Stimulated activated CD8-positive, alpha-beta memory T cell treated with anti-CD3 and anti-CD28 coated beads, Interleukin-4, amount 100 ng/mL, for 4 hours (primary cell): ENCODE measurements at places on chromosomes 7 and 10.

GRCh38 chr10:69957886-69958555 lies 94.6 kb upstream of the MACROH2A2 start:
- no peak for DNase-seq

DNA sequence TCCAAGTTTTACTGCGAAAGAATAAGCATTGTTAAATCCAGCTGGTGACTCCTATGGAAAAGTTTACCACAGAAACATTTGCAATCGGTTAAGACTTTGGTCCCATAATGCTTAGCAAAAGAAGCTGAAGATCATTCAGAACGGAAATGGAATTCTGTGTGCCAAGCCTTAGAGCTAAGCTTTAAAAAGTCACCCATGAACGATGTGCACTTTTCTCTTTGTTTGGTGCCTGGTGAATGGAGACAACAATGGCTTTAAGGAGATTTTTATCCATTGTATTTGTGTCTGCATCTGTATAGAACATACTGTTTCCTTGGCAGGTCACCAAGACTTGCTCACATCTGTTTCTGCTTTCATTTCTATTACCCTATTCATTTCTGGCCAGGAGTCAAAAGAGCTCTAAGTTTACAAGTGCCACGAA lies 26.3 kb upstream of the COL1A2 start:
- DNase-seq = no peak

- no peak for DNase-seq
These were observed 18.8 kb downstream of the DNAJC9 start for GRCh38 chr10:73228247-73228646.

DNA sequence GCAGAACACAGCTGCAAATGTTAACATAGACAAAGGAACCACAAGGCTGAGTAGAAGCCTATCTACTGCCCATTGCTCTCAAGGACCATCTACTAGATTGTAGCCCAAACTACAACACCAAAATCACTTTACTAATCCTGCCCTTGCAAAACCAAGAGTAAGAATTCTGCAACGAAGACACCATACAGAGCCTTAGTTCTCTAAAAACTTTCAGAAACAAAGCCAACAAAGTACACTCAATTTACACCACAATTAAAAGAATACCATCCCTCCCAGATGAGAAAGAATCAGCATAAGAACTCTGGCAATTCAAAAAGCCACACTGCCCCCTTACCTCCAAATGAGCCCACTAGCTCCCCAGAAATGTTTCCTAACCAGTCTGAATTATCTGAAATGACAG lies 294.3 kb downstream of the CTNNA3 start:
- no peak for DNase-seq

- DNase-seq = no peak
These were observed 23.7 kb downstream of the PDZD8 start for GRCh38 chr10:117351558-117351957.

- DNase-seq = no peak
These were observed 108.5 kb downstream of the RAB18 start for GRCh38 chr10:27612551-27613035.

DNA sequence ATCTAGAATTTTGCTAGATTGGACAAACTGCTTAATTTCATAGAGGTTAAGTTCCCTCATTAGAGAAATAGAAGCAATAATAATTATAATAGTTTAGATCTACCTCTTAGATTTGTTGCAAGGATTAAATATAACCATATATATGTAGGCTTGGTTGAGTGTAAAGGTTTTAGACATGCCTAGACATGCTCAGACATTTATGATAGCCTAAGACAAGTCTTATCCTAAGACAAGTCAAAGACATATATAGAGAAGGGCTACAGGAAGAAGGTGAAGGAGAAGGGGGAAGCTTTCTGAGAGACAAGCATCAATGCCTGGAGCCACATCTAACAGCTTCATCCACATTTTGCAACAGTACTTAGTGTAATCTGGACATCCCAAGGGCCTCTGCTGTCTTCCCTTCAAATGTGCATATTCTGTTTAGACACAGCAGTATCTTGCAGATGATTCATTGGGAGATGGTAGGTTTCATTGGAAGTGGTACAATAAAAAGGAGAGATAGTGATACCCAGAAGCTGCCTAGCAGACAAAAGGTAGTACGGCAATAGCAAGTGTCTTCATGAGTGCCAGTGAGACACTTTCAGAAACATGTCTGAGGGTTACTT lies 146.5 kb downstream of the HGF start:
- no peak for DNase-seq

DNA sequence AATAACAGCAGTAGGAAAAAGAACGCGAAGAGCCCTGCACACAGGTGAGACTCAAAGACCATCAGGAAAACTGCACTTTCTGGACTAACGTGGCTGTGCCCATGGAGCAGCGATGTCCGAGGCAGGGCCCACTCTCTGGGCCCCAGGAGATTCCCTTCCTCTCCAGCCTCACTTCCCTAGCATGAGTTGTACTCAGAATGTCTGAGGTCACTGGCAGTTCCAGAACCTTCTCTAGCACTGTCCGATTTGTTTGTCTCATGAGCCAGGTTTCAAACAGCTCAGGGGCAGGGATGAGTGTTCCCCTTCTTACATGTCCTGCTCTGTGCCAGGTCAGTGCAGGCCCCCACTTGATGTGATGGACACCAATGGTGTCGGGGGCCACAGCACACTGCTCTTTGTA lies 484.2 kb downstream of the PTPRN2 start:
- DNase-seq = no peak

DNA sequence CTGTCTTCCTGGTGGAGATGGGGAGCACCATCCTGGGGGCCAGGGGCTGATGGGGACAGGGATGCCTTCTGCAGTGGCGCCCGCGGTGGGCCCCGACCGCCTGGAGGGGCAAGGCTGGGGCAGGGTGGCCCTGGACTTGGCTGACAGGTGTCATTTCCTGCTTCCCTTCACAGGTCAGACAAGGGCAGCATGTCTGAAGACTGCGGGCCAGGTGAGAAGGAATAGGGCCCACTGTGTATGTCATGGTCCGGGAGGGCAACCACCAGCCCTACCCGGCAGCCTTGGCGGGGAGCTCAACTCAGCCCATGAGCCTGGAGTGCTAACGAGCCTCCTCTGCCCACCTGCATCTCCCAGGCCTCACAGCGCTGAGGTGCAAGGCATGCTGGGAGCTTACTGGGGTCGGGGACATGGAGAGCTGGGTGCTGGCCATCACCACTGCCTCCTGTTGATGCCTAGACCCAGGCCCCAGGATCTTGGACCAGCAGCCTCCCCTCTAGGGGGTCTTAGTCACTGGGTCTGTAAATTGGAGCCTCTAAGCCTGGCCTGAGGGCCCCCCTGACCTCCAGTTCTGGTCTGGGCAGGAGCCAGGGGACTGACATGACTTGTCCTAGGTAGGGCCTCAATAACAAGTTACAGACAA lies 28.0 kb upstream of the SRRM3 start:
- no peak for DNase-seq

DNA sequence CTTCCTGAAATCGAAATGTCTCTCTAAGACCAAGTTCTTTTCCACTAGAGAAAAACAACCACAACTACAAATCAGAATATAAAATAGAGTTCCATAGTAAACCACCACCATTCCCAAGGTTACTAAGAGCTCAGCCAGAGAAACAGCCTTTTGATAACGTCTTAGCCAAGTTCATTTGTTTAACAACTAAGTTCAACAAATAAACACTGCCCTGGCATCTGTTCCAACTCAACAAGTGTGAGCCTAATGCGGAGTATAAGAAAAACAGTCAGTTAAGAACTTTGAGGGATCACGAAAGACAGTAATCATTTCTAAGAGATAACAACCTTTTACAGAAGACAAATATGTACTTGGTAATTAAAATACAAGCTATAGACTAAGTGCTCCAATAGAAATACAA lies 77.3 kb downstream of the CALD1 start:
- no peak for DNase-seq

- DNase-seq = no peak
These were observed 259.1 kb downstream of the KLF6 start for GRCh38 chr10:3525832-3526449.

DNA sequence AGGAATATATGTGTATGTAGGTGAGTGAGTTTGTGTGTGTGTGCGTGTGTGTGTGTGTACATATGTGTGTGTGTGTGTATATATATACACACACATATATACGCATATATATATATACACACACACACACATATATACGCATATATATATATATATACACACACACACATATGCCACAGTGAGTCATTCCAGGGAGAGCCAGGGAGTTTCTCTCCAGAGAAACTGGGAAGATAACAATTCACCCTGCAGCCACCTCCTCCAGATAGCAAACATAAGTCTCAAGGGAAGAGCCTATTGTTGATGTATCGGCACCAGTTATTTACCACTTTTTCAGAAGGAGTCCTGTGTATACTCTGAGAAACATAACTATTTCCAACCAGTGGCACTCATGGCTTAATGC lies 102.3 kb upstream of the STK17A start:
- no peak for DNase-seq

DNA sequence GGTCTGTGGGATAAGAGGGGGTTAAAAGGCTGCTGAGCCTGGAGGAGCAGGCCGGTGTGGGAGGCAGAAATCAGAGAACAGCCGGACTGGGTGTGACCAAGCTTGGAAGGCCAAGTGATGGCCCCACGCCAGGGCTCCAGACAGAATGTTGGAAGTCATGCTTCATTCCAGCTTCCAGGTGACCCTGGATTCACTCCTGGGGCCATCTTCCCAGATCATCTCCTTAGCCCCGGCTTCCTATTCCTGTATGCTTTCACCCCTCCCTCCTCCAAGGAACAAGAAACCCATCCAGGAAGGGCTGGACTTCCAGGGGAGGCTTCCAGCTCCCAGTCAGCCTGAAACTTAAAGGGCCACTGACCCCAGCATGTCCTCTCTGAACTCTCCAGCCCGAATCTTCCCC lies 1.0 kb downstream of the INMT start:
- DNase-seq = no peak

DNA sequence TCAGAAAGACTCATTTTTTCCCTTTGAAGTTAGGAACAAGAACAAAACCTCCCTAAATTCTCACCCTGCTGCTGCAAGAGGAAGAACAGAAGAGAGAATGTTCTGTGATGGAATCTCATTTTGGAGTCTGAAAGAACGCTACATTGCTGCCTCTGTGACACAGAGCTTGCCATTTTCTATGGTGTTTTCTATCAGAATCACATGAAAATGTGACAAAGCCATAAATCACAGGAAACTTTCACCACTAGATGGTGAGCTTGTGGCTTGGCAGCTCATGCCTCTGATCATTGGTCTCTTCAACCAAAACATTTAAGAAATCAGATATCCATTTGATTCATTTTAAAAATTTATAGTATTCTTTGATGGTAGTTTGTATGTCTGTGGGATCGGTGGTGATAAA lies 82.9 kb downstream of the CADPS2 start:
- DNase-seq = no peak

DNA sequence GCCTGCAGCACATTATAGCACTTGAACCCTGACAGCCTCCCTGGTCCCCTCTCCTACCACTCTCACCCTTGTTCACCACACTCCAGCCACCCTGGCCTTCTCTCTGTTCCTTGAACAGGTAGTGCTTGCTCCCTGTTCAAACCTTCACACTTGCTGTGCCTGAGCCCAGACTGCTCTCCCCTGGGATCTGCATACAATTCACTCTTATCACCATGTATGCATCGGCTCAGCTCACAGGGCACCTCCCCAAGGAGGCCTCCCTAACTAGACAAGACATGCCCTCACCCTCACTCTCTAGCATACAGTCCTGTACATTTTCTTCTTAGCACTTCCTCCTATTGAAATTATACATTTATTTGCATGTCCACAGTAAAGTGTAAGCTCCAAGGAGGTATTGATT lies 59.3 kb downstream of the FAM13C start:
- no peak for DNase-seq

DNA sequence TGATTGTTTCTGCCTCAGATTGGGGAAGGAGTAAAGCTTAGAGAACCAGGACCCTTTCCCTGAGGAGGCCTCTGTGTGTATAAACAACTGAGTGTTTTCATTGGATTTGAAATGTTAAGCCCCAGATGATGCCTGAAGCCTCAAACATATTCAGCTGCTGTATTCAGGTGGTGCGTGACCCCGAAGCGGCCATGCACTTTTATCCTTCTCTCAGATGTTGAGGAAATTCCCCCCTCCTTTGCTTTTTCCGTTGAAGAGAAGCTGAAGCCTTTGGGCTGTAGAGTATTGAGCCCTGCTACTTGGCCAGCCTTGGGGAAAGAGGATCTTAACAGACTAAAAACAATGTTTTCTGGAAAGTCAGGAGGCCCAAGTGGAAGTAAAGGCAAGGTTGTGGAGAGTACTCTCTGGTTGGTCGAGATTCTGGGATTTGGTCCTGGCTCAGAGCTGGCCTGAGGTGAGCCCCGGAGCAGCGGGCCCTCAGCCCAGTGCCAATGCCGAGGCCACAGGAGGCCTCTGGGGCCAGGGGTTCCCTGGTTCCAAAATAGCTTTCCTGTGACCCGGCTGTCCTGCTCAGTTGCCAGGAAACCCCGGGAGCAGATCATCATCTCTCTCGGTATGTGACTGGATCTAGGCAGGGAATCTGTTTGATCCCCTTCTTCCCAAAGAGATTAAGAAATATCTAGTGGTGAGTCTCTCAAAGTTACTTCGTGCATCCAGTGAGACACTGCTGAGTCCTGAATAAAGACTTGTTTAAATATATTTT lies 22.5 kb downstream of the FKBP6 start:
- no peak for DNase-seq

- no peak for DNase-seq
These were observed 64.7 kb downstream of the BICC1 start for GRCh38 chr10:58577437-58577777.

- no peak for DNase-seq
These were observed 1115.3 kb downstream of the REEP3 start for GRCh38 chr10:64636461-64636860.

GRCh38 chr10:47042780-47043750 lies 131.8 kb downstream of the PTPN20 start:
- no peak for DNase-seq

DNA sequence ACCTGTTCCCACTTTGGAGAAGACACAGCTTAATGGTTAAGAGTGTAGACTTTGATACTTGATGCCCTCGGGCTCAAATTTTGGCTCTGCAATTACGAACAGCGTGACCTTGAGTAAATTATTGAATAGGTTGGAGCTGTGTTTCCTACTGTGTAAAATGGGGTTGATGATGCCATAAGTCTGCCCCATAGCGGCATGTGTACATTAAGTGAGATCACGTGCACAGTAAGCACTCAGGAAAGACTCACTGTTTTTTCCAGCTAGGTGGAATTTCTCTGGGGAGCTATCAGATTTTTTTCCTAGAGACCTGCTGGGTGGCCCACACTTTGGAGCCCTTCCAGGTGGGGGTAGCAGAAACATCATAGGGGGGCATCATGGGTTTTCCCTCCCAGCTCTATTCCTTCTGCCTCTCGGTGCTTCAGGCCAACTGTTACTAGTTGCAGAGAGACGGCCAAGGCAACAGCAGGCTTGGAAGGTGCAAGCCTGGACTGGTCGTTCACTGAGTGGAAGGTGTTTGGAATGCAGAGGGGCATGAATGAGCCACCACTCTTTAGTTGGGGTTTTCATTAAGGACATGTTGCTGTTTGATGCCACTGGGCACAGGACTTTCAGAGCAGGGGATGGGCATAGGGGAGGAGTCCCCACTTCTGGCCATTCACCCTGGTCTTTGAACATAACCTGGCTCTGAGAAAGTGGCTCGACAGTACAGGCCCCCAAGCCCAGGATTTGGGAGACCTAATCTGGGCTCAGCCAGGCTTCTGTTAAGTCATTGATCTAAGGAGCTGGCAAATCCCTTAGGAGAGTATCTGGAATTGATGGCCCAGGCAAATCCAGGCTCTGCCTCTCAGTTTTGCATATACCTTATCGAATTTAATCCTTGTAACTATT lies 64.0 kb downstream of the SYPL1 start:
- no peak for DNase-seq
